ENCODE measurements at places on chromosomes 16 and 17. TPM values are rescaled to one million over a fixed set of nuclear protein-coding genes. Genes with fewer than 3 reads are reported as not detected.

- DNase-seq: peak; percentile 34
Measured at GRCh38 chr17:6269478-6269877, 165.4 kb downstream of the AIPL1 start.

- peak; percentile 55 for DNase-seq
Measured at GRCh38 chr17:76191896-76192295, 48.4 kb downstream of the RNF157 start.

The KRTAP9-2 gene
- total RNA-seq: not detected

The TLCD3B gene
- total RNA-seq: 5.0 TPM

- DNase-seq: no peak
Measured at GRCh38 chr16:62253966-62254365, 217.7 kb upstream of the CDH8 start.

DNA sequence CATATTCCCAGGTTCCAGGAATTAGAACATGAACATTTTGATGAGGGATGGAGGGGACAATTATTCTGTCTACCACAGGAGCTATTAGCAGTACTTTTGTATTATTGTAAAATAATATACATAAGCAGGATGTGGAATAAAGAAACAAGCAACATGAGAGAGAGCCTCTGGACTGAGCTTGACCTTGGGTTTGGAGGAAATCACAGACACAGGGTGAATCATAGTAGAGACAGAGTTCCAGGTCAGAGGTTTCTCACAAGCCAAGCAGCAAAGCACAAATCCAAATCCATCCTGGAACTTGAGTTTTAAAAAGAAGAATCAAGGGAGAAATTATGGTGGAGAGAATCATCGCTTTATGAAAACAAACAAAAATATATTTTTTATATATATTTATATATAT is 5.1 kb downstream of the KRT31 start:
- DNase-seq: no peak

DNA sequence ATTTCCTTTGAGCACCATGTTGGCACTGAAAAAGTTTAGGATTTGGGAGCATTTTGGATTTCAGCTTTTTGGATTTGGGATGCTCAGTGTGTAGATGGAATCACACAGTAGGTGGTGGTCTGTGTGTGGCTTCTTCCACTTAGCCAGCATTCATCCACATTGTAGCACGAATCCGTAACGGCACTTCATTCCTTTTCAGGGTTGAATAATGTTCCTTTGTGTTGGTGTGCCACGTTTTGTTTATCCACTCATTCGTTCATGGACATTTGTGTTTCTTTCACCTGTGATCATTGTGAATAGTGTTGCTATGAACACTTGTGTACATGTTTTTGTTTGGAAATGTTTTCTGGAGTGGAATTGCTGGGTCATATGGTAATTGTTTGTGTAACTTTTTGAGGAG is 85.1 kb downstream of the RAP1GAP2 start:
- DNase-seq: no peak

DNA sequence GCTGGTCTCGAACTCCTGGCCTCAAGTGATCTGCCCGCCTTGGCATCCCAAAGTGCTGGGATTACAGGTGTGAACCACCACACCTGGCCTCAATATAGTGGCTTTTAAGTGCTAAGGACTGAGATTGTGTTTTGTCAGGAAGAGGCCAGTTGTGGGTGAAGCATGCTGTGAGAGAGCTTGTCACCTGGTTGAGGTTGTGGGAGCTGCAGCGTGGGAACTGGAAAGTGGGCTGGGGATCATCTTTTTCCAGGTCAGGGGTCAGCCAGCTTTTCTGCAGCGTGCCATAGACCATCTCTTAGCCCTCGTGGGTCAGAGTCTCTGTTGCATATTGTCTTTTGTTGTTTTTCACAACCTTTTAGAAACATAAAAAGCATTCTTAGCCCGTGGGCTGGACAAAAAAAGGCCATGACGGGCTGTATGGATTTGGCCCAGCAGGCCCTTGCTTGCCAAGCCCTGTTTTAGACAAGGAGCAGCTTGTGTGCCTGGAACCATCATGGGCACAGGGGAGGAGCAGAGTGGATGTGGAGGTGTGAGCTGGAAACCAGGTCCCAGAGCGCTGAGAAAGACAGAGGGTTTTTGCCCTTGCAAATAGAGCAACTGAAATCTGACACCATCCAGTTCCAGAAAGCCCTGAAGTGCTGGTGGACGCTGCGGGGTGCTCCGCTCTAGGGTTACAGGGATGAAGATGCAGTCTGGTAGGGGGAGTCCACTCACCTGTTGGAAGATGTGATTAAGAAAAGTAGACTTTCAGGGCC is 5.5 kb downstream of the BIRC5 start:
- no peak for DNase-seq

DNA sequence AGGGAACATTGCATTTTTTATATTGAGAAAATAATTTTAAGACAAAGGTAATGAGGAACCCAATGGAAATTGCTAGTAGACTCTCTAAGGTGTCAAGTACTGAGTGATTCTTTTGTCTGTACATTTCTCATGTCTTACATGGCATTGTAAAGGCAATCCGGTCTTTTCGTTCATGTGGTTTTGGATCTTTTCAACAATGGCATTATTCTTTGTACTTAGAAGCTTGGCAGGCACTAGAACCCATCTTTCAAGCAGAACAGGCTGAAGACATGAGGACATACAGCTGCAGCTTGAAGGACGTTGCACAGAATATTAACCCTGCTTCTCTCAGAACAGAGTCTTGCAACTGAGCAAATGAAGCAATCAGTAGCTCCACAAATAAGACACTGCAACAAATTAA is 231.5 kb upstream of the ZFHX3 start:
- no peak for DNase-seq

The HSPB9 gene
- total RNA-seq: not detected

DNA sequence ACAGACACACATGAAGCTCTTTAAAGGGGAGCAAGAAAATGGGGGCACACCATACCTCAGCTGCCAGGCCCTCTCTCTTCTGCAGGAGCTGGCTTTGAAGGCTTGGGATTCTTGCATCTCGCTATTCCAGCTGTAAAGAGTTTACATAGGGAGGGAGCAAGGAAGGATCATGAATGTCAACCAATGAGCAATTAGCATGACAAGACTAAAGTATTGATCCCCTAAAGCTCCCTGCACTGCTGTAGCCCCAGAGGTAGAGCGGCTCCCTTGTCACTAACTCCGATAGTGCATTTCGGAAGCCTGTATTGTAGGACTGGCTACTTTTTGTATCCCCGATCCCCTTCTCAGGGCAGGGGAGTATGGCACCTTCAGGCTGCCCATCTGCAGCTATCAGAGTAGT is 113.4 kb upstream of the PMFBP1 start:
- DNase-seq: no peak

The HBA2 gene
- not detected for total RNA-seq

GRCh38 chr17:17816240-17816814 is 20.5 kb downstream of the SREBF1 start:
- DNase-seq: no peak

The LCAT gene
- total RNA-seq: 10.7 TPM

DNA sequence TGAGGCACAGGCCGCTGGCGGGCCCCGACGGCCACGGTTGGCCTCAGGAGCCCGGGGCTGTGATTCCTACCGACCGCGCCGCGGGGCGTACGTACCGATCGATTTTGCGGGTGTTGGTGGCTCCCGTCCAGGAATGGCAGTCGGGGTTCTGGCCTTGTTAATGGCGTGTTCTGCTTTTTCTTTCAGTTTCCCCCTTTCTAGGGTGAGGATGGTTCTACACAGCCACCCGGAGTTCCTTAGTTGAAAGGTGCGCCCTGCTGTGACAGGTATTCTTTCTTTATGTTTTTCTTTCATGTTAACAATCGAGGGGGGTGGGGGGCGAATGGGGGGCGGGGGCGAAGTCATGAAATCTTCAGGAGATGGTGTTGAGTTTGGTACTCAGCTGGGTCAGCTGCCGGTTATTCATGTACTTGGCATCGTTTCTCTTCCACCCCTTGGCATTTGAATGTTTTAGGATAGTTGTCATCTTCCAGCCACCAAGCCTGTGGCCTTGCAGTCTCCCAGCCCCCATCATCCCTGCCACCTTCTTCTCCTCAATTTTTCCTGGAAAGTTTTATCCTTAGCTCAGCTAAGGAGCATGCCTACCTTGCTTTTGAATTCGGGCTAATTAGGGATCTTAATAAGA is 802 bp downstream of the CYLD start:
- peak; percentile 67 for DNase-seq

DNA sequence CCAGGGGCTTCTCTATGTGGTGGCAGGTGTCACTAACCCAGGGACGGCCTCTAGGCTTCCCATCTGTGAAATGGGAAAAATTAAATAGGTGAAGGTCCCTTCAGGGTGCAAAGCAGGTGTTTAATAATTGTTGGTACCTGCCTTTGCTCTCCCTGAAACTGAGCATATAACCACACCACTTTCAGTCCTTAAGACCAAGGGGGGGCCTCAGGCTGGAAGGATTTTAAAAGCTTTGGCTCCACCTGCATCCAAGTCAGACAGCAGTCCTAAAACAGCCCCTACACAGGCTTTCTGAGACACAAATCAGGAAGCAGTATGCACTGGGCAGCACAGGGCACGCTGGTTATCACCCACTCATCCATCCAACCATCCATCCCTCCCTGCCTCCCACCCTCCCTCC is 55.0 kb downstream of the TK2 start:
- peak; percentile 2 for DNase-seq

The DCUN1D3 gene
- 5.9 TPM for total RNA-seq

The CRYM gene
- total RNA-seq: not detected

The CPNE2 gene
- total RNA-seq: 7.3 TPM

The ARL5C gene
- total RNA-seq: not detected

The NATD1 gene
- total RNA-seq: 3.2 TPM

The MARVELD3 gene
- total RNA-seq: not detected

- peak; percentile 16 for DNase-seq
Measured at GRCh38 chr17:74085434-74085833, 118.0 kb upstream of the RPL38 start.

GRCh38 chr16:26382586-26382985 is 684.1 kb upstream of the C16orf82 start:
- no peak for DNase-seq

GRCh38 chr17:68239632-68240366 is 8.0 kb upstream of the AMZ2 start:
- DNase-seq: peak; percentile 41

DNA sequence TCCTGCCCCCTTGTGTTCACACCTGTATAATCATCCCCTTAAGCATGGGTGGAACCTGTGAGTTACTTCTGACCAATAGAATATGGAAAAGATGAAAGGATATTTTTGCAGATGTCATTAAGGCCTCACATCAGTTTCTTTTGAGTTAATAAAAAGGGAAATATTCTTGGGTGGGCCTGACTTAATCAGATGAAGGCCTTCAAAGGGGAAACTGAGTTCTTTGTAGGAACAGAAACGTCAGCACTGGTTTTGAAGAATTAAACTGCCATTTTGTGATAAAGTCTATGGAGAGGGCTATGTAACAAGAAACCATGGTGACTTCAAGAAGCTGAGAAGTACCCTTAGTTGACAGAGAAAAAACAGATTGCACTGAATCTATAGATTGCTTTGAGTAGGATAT is 168.7 kb upstream of the CNTNAP4 start:
- no peak for DNase-seq

DNA sequence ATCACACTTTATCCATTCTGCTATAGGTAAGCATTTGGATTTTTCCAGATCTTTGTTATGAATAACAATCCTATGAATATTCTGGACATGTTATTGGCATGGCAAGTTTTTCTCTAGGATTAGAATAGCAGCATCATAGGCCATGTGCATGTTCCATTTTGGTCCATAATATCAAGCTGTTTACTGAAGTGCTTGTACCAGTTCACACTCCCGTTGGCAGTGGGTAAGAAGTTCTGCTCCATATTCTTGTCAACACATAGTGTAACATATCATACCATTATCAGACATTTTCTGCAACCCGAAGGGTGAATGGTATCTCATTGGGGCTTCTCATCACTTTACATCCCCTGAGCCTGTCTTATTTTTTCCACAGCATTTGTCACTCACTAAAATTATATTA is 661.9 kb upstream of the SALL1 start:
- DNase-seq: no peak

DNA sequence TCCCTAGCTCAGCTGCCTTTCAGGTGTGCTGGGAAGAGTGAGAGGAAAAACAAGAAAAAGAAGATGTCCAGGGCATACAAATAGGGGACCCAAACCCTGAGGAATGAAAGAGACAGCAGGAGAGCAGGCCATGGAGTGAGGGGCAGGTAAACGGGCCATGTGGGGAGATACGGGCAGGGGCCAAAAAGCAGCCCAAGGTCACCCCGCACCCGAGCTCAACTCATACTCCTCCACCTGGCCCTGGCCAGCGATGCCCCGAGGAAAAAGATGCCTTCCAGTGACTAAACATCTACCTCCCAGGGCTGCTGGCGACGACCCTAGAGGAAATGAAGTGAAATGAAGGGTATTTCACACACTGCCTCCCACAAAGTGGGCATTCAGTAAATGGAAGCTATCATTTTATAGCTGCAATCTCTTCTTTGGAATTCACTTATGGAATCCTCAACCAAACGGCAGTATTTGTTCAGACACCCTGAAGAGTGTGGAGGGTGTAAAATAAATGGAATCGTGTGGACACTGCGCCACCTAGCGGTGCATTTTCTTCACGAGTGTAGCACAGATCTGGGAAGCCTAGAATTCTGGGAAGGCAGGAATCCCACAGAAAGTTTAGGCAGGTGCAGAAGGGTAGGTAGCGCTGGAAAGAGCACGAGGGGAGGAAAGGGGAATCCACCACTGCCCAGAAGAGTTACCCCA is 14.9 kb downstream of the ELAC2 start:
- DNase-seq: peak; percentile 57

- no peak for DNase-seq
Measured at GRCh38 chr17:40070709-40071312, 8.0 kb downstream of the THRA start.

DNA sequence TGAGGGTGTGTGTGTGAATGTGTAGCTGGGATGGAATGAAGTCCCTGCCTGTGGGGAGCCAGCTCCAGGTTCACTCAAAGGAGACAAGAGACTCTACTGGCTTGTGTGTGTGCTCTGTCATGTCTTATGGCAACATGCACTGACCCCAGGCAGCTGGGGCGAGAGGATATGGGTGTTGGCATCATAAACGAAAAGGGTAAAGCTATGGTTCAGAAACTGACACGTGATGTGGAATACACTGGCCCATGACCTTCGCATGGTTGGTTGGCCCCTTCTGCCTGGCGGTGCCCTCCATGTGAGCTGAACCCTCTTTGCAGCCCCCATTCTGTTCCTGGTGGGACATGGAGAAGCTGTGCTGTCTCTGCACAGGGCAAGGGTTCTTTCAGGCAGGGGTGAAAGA is 21.9 kb downstream of the ZNF750 start:
- no peak for DNase-seq

DNA sequence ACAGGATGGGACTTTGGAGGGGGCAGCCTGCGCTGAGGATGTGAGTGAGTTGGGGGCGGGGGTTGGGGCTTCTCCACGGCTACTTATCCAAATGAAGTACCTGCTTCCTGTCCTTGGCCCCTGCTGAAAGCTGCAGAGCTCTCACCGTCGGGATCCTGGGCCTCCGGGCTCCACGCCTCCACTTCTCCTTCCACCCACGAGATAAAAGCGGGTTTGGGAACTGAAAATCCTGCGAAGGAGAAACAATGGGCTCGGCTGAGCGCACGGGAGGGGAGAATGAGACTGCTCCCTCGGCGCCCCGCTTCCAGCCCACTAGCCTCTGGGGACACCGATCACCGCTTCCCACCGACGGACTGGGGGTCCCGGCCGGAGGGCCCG is 486 bp downstream of the ZNF785 start:
- peak; percentile 36 for DNase-seq

GRCh38 chr17:58302919-58303585 is 22.3 kb upstream of the MPO start:
- no peak for DNase-seq

The CMTM1 gene
- total RNA-seq: 10.1 TPM

GRCh38 chr16:17105239-17105797 is 365.4 kb downstream of the XYLT1 start:
- no peak for DNase-seq

GRCh38 chr16:49876716-49877129 is 20.8 kb upstream of the ZNF423 start:
- DNase-seq: peak; percentile 57

The MT1E gene
- total RNA-seq: 4.4 TPM

Data from activated CD4-positive, alpha-beta memory T cell treated with anti-CD3 and anti-CD28 coated beads for 36 hours (primary cell).